ENCODE measurements at places on chromosomes 12 and 14.

DNA sequence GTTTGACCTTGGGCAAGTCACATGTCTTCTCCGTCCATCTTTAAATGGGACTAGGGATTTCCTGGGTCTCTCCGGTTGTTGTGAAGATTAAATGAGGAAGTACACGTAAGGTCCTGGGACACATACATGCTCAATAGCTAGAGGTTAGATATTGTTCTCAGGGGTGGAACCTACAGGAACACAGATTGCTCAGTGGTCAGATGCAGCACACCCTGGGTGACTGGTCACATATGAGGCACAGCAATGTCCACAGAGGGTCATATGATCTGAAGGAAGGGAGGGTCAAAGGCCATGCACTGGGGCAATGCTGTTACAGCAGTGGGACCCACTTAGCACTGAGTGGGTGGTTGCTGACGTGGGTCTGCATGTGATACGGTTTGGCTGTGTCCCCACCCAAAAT is 11.4 kb upstream of the SLC8B1 start:
- DNase-seq, result no peak

DNA sequence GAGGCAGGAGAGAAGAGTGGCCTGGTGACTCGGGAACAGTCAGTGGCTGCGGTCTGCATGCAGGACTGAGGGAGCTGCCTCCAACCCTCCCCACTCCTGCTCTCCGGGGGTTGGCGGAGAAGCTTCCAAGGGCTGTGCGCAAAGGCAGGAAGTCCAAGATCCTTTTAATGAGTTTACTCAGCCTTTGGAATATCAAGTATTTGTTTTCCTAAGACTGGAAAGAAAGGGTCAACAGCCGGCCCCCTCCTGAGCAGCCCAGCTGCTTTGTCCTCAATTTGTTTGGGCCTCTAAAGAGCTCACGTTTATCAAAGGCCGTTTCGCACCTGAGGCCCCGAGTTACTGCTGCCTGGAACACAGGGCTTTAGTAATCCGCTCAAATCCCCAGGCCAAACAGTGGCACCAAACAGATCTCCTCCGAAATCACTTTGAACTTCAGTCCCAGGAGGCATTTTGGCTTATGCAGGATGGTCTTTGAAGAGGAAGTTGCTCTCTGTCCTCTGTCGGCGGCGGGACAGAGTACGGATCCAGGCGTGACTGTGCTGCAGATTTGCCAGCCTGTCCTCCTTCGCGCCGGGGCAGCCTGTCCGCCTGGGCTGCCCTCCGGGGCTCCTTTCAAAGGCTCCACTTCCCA is 117.2 kb upstream of the FZD10 start:
- no peak for DNase-seq

- DNase-seq, result no peak
These were observed 27.4 kb upstream of the SMUG1 start for GRCh38 chr12:54215989-54216796.

DNA sequence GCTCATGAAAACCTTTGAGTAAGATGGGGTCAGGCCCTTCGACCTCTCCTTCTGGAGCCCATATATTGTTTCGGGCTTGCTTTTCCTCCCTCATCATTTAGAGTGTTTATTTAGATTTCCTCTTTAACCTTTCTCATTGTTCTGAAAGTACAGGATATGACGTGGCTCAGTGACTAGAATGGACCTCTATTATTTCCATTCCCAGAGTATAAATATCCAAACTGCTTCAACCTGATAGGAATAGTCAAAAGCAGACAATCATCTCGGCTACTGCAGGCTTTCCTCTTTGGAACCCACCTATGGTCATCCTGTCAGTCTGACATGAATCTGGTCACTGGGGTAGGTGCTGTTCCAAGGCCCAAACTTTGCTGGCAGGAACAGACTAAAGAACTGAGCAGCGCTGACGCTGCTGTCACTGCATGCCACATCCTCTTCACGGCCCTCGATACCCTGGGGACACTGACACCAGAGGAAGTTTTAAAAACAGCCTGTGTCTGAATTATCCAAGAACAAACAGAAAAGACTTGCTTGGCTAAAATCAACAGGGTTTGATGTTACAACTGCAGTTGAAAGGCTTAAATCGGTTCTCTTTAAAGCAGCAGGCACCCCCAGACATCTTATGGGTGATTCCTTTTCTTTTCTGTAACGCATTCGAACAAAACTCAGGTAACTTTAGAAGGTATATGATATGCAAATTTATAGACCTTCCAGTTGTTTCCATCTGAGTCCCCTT is 5.0 kb upstream of the DDX47 start:
- DNase-seq, result no peak

DNA sequence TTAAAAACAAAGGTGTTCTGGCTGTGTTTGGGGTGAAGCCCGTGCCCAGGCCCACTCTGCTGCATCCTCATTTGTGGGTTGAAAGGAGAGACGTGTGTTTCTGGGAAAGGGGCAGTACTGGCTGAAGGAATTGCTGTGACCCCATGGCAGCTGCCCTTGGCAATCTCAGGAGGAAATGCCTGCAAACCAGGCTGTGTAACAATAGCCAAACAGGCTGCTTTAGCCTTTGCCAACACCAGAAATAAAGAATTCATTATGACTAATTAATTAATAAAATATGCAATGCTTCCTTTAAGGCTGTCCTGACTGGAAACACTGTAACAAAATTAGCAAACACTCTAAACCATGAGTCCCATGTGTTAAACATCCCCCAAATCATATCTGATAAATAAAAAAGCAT is 53.0 kb upstream of the KRR1 start:
- no peak for DNase-seq

DNA sequence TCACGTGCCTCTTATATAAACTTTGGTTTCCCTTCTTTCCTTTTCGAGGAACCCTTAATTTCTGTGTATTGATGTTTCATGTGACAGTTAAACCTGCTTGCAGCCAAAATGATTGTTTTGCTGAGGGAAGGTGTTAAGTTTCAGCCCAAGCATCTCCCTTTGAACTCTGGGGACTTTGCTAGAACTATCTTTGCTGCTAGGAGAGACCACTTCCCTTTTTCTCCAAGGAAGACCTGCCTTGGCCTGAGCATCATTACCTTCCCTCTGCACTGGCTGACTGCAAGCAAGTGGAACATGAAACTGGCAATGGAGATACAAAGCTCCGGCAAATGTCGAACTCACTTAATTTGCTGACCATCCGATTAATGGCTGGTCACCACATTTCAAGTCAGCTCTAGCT is 192.8 kb downstream of the GRIN2B start:
- DNase-seq, result no peak

DNA sequence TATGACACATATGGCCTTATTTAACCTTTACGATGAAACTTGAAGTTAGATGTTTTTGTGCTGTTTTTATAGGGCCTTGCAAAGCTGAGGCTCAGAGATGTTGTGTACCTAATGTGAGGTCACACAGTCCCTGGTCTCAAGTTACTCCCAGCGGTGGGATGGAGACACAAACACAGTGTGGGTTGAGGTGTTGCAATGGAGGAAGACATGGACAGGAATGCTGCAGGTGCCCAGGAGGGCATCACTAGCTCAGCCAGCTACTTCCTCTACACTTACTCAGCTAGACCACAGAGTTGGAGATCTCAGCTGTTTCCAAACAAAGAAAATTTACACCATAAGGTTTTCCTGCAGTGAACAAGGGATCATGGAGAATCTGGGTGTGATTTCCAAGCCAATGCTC is 15.5 kb downstream of the LHX5 start:
- DNase-seq, result no peak

DNA sequence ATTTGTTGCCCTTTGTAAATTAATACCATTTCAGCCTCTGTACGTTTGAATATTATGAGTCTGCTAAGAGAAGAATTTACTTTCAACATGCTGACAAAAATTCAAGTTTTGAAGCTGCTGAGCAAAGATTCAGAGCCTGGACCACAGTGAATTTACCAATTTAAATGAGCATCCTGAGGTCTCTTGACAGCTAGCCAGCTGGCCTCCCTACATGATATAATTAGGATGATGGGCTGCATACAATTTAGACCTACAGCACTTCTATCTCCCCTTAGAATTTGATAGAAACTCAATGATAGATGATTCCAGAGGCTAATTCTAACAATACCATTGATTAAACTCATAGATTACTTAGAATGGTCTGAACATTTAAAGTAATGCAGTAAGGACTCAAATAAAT is 10.0 kb upstream of the EEA1 start:
- DNase-seq, result no peak
